Spleen (tissue), 13 donors: ENCODE measurements at places on chromosomes 5 and 9. TPM values are rescaled to one million over a fixed set of nuclear protein-coding genes. Genes with fewer than 3 reads are reported as not detected.

GPR151 gene
- polyA plus RNA-seq, result not detected

CTXN3 gene
- polyA plus RNA-seq, result not detected

NRARP gene
- 1.3 TPM for polyA plus RNA-seq

MRPS27 gene
- polyA plus RNA-seq, result 27.4 TPM

CCDC183 gene
- 0.99 TPM for polyA plus RNA-seq

DIRAS2 gene
- polyA plus RNA-seq, result not detected

FABP6 gene
- polyA plus RNA-seq, result not detected

SNCAIP gene
- 5.4 TPM for polyA plus RNA-seq

ATP10B gene
- 0.06 TPM for polyA plus RNA-seq

TAF11L5 gene
- polyA plus RNA-seq, result not detected

PCDHB14 gene
- polyA plus RNA-seq, result 0.27 TPM

COL5A1 gene
- polyA plus RNA-seq, result 2.6 TPM

IL9 gene
- polyA plus RNA-seq, result not detected

LECT2 gene
- not detected for polyA plus RNA-seq

SLC6A19 gene
- under 0.01 TPM for polyA plus RNA-seq

TNFSF15 gene
- polyA plus RNA-seq, result 0.42 TPM

PCSK1 gene
- polyA plus RNA-seq, result 0.05 TPM

SPATA31A3 gene
- polyA plus RNA-seq, result not detected

ZDHHC11 gene
- 2.8 TPM for polyA plus RNA-seq

KIF27 gene
- polyA plus RNA-seq, result 1.2 TPM

CREB3 gene
- polyA plus RNA-seq, result 20.9 TPM

NDFIP1 gene
- 26.7 TPM for polyA plus RNA-seq

TNIP1 gene
- 67.7 TPM for polyA plus RNA-seq

SLC45A2 gene
- not detected for polyA plus RNA-seq

MTX3 gene
- polyA plus RNA-seq, result 6.0 TPM

C9orf50 gene
- polyA plus RNA-seq, result 0.16 TPM

KCTD16 gene
- under 0.01 TPM for polyA plus RNA-seq

GLRA1 gene
- not detected for polyA plus RNA-seq

PCDHB13 gene
- 0.12 TPM for polyA plus RNA-seq

TMEM252 gene
- polyA plus RNA-seq, result not detected

ADRA1B gene
- 0.65 TPM for polyA plus RNA-seq

CDH9 gene
- polyA plus RNA-seq, result not detected

CCNB1 gene
- 3.7 TPM for polyA plus RNA-seq

CBY3 gene
- polyA plus RNA-seq, result not detected

TSSK1B gene
- not detected for polyA plus RNA-seq

FCN1 gene
- 30.0 TPM for polyA plus RNA-seq

OLFM1 gene
- polyA plus RNA-seq, result 16.8 TPM

SPEF2 gene
- polyA plus RNA-seq, result 3.3 TPM

ISL1 gene
- 0.09 TPM for polyA plus RNA-seq

PCDHB10 gene
- 0.15 TPM for polyA plus RNA-seq

ANKDD1B gene
- 0.29 TPM for polyA plus RNA-seq

ZNG1A gene
- 24.0 TPM for polyA plus RNA-seq

NANS gene
- polyA plus RNA-seq, result 53.1 TPM

CCDC152 gene
- polyA plus RNA-seq, result 2.0 TPM

NUTM2G gene
- polyA plus RNA-seq, result not detected

DRD1 gene
- polyA plus RNA-seq, result 0.05 TPM

BAAT gene
- polyA plus RNA-seq, result 0.11 TPM

ST8SIA4 gene
- 8.3 TPM for polyA plus RNA-seq

RETREG1 gene
- polyA plus RNA-seq, result 2.6 TPM

TRIM7 gene
- polyA plus RNA-seq, result 1.2 TPM

TMEM141 gene
- 92.8 TPM for polyA plus RNA-seq

TAS2R1 gene
- polyA plus RNA-seq, result not detected
